ENCODE measurements at places on chromosomes 5 and 9.

DNA sequence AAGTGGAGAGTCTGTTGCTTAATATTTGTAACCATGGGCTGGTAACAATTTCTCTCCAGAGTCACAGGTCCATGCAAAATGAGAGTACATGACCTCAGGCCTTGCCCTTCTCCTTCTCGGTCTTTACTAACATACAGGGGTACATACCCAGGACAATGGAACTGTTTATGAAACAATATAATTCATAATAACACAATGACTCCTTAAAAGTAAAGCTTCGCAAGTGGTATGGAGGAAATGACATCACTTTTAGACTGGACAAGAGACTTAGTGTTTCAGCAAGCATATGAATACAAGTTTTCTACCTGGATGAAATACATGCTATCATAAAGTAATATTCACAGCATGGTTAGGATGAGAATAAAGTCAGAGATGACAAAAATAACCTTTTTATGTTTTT is 386.6 kb downstream of the PLK2 start:
- no peak for DNase-seq

- no peak for DNase-seq
Observed at GRCh38 chr9:135065151-135065550, 22.3 kb upstream of the OLFM1 start.

- no peak for DNase-seq
Observed at GRCh38 chr9:99128133-99128406, 23.2 kb downstream of the TGFBR1 start.

DNA sequence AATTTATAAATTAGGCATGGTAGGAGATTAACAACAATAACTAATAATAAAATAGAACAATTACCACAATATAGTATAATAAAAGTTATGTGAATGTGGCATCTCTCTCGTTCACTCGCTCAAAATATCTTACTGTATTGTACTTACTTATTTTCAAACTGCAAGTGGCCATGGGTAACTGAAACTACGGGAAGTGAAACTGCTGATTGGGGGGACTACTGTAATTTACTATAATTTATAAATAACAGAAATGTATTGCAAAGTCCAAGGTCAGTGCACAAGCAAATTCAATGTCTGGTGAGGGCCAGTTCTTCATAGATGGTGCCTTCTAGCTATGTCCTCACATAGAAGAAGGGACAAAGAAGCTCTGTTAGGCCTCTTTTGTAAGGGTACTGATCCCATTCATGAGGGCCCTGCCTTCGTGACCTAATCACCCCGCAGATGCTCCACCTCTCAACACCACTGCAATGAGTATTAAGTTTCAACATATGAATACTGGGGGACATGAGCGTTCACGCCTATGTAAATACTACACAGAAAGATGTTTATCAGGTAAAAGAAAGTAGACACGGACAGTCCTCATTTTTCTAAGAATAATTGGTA is 39.0 kb downstream of the KCNIP1 start:
- DNase-seq = no peak
